Effector memory CD8-positive, alpha-beta T cell (primary cell): ENCODE measurements at places on chromosomes 2 and 18.

GRCh38 chr2:16050908-16051489, 110.6 kb downstream of the MYCN start:
- no peak for DNase-seq

DNA sequence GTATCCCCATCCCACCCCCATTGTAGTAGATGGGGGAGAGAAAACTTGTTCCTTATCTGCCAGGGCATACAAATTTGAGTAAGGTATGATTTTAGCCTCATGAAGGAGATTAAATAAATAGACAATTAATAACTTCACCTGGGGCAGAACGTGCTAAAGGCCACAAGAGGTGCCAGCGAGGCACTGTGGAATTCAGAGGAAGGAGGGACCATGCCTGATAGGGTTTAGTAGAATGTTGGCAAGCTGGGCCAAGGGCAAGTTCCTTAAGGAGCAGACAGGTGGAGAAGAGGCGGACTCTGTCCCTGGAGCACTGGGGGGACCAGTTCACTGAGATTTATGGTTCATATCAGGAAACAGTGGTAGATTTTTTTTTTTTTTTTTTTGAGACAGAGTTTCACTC, 22.5 kb downstream of the STAMBP start:
- DNase-seq = no peak

DNA sequence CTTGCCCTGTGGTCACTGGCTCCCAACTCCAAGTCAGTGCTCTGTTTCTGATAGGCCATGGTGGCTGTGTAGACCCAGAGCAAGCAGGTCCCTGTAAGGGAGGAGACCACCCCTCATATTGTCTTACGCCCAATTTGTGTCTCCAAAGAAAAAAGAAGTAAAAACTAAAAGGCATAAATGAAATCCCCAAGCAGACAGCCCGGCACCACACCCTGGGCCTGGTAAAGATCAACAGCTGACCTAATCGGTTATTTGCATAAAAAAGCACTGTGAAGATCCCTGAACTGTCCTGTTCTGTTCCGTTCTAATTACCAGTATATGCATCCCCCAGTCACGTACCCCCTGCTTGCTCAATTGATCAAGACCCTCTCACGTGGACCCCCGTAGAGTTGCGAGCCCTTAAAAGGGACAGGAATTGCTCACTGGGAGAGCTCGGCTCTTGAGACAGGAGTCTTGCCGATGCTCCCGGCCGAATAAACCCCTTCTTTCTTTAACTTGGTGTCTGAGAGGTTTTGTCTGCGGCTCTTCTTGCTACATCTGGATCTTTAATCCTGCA, 364.1 kb upstream of the HS6ST1 start:
- DNase-seq = no peak

- DNase-seq = no peak
These were observed 350.5 kb downstream of the CCDC85A start for GRCh38 chr2:56534321-56534720.

DNA sequence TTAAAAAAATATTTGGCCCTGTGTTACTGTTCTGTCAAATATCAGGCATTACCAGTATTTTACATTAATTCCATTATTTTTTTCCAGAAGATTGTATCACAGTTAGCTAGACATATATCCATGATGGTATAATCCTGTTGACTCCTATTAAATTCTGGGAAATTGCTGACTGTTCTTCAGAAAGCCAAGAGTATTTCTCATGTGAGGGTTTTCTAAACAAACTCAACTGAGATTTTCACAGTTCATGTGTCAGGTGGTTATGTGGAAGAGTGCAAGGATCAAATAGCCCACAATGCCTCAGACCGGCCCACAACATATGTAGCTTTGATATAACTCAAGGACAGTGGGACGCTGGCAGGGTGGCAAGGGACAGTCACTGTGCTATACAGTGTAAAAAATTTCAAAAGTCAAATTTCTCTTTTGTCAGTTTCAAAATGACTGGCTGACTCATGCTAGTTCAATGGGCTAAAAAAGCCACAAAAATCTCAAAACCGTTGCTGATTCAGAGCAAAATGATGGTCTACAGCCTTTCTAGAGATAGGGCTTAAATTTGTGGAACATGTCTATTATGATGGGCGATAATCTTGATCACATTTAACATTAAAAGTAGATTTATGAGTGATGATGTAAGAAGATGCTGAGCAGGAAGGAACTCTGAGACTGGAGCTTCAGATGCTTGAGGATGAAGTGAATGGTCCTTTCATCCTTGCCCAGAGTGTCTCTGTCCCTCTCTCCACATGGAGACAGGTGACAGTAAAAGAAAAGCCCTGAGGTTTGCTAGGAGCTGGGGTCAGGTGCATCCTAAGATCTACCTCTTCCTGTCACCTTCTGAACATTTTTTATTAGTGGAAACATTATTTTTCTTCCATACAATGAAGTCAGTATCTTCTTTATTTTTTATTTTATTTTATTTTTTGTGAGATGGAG, 175.8 kb upstream of the PIEZO2 start:
- DNase-seq = no peak

- no peak for DNase-seq
These were observed 234.1 kb downstream of the INSIG2 start for GRCh38 chr2:118322406-118322805.

GRCh38 chr2:55153584-55154299, 78.4 kb downstream of the CLHC1 start:
- DNase-seq = no peak
